ENCODE measurements at places on chromosomes 5 and 9.

GRCh38 chr5:30387974-30388632, 805.4 kb upstream of the CDH6 start:
- H3K27ac ChIP-seq = no peak overlapping the region
- no peaks in the 10 kb centered on the region for H3K27me3 ChIP-seq
- no peak overlapping the region for H3K4me3 ChIP-seq
- no peaks in the 10 kb centered on the region for H3K36me3 ChIP-seq

DNA sequence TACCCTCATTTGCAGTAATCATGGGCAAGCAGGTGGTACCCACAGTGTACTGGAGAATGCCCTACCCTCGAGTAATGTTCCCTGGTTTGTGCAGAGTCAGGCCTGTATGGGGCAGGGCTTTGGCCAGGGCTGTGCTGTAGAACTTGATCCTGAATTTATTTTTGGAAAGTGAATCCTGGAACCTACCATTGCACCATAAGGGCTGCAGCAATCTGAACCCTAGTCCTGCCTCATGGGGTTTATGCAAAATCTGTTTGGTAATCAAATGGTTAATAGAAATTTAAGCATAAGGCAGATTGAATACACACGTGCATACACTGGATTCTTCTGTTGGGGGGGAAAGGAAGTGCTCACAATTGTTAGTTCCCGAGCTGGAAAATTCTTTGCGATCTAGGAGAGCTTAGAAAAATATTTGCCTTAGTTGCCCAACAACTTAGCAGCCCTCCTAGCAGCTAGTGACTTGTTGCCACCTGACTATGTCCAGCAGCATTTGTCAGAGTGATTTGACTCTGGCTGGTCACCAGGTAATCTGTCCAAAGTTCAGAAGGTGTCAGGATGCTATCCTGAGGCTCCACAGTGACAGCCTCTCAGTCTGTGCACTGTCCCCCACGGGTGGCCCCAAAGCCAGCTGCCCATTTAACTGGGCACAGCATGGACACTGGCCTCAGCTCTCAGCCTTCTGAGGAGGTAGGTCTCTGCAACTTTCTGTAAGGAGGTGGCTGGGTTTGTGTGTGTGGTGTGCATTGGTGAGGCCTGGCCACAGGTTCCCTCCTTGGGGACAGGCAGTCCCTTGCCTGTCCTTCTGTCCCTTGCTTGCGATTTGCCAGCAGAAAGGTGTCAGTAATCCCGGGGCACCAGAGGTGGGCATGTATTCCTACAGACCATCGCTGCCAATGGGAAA, 8.3 kb downstream of the MVB12B start:
- H3K27me3 ChIP-seq = no peaks in the 10 kb centered on the region
- no peaks in the 10 kb centered on the region for H3K36me3 ChIP-seq
- no peak overlapping the region for H3K4me3 ChIP-seq
- DNase-seq = no peak
- no peak overlapping the region for H3K27ac ChIP-seq
- H3K4me1 ChIP-seq = peaks cover 17% of the 10 kb centered on the region

DNA sequence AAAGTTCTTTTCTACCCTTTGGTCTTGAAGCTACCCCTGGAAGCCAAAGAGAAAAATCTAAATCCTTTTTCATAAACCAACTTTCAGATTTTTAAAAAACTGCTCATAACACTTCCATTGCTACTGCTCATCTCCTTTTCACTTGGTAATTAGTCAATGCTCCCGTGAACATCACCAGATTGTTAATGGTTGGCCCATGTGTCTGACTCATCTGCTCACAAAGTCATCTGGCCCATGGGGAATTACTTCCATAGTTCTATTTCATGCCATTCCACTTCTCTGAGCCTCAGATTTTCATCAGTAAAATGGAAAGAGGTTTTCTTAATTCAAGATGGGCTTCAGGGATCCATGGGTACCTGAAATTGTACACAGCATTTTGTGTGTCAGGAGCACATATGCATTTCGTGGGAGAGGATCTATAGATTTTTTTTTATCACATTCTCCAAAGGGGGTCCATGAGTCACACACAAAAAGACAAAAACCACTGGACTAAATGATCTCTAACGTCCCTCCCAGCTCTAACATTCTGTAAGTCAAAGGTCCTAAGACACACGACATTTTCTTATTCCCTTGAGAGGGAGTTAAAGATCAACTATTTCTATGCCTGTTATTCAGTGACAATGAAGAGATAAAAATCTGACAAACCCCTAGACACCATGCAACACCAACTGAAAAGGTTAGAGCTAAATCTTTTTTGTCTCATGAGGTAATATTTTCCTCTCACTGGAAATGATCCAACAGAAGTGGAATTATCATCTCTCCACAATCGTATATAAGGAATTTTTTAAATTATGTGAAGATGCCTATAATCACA, 75.4 kb downstream of the TEX10 start:
- DNase-seq = no peak
- H3K36me3 ChIP-seq = peaks cover 14% of the 10 kb centered on the region
- H3K4me1 ChIP-seq = no peaks in the 10 kb centered on the region
- H3K27me3 ChIP-seq = no peaks in the 10 kb centered on the region
- no peak overlapping the region for H3K27ac ChIP-seq

DNA sequence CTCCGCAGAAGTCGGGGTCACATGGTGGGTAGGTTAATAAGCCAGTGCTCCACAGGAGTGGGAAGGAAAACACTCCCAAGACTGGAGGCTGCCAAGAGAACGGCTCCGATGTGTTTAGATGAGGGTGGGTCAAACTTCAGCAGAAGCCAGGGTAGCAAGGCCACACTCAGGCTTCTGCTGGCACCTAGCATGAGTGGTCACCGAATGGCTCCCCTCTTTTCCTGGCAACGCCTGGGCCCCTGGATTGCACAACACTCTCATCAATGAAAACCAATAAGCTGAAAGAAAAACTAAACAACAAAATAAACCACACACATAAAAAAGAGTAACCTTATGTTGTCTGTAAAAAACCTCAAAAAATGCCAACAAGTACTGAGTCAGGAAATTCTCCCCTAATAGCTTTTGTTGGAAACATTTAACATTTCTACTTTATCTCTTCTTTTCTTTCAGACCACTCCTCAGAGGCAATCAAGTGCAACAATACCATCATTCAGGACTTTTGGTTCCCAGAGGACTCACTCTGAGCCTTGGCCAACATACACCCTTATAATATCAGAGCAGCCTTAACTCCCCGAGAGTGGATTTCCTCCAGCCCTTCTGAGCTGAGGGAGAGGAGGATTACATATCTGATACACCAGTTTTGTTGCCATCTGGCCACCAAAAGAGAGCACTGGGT, 279.9 kb downstream of the ENC1 start:
- H3K4me1 ChIP-seq = no peaks in the 10 kb centered on the region
- H3K4me3 ChIP-seq = no peak overlapping the region
- peaks cover 2% of the 10 kb centered on the region for H3K27me3 ChIP-seq
- H3K36me3 ChIP-seq = no peaks in the 10 kb centered on the region

- DNase-seq = no peak
- H3K27ac ChIP-seq = no peak overlapping the region
- H3K4me3 ChIP-seq = no peak overlapping the region
- no peaks in the 10 kb centered on the region for H3K4me1 ChIP-seq
- H3K27me3 ChIP-seq = no peaks in the 10 kb centered on the region
- H3K36me3 ChIP-seq = no peaks in the 10 kb centered on the region
These were observed 581.6 kb downstream of the CETN3 start for GRCh38 chr5:89827960-89828359.

GRCh38 chr5:160092960-160093707, 26.1 kb downstream of the PWWP2A start:
- H3K27ac ChIP-seq = no peak overlapping the region
- no peak overlapping the region for H3K4me3 ChIP-seq
- no peak for DNase-seq
- peaks cover 25% of the 10 kb centered on the region for H3K4me1 ChIP-seq
- no peaks in the 10 kb centered on the region for H3K27me3 ChIP-seq
- H3K36me3 ChIP-seq = peaks cover 32% of the 10 kb centered on the region

- H3K4me1 ChIP-seq = no peaks in the 10 kb centered on the region
- no peak overlapping the region for H3K27ac ChIP-seq
- H3K36me3 ChIP-seq = no peaks in the 10 kb centered on the region
- H3K27me3 ChIP-seq = peaks cover 2% of the 10 kb centered on the region
These were observed 81.5 kb downstream of the LMX1B start for GRCh38 chr9:126695186-126695585.
